ENCODE measurements at places on chromosomes 5 and 9.

DNA sequence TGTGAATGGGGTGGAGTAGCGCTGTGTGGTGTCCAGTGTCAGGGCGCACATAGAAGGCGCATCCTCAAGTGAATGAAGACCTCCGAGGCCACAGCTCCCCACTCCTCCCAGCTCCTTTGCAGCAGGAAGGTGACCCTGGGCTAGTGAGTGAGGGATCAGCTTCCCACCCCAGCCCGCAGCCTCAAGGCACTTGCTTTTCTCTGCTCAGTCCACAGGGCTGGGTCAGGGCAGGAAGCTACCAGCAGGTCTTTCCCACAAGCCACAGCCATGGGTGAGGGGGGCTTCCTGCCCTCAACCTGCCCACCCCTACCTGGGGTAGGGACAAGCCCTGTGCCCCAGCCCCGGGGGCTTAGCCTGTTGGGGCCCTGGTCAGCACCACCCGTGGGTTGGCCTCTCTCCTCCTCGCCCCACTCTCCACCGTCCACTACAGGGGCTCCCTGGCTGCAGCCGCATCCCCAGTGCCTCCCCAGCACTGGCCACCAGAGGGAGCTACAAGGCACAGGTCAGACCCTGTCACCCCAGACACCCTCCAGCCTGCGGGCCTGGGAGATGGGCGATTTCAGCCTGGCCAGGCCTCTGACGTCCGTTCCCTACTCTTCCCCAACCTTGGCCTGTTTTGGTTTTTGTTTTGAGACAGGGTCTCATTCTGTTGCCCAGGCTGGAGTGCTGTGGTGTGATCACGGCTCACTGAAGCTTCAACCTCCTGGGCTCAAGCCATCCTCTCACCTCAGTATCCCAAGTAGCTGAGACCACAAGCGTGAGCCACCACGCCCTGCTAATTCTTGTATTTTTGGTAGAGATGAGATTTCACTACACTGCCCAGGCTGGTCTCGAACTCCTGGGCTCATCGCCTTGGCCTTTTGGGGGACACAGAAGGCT, 1.3 kb upstream of the ABCA2 start:
- DNase-seq, result peak; percentile 59

DNA sequence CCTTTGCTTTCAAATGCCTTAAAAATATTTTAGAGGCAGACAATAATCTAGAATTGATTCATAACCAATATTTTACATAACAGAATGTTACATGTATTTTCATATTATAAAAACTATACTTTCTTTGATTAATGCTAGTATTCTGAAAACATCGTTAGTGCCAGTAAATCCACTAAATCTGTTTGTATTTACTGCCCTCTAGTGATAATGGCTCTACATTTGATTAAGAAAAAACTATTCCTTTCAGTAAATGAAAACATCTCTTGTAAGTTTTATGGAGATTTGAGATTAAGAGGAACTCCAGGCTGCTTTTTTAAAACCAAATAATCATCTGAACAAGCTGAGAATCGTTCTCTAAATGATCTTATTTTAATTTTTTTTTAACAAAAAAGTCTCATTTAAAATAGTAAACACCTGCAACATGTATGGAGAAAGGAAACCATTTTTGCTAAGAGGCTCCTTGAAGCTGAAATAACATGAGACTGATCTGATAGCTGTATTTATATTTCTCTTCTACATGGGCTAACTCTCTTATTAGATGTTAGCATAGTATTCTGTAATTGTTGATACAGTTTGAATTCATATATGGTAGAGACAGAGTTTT, 424.7 kb downstream of the RAB3C start:
- DNase-seq, result peak; percentile 42

GRCh38 chr5:123545506-123545905, 33.5 kb downstream of the CSNK1G3 start:
- DNase-seq, result peak; percentile 24

GRCh38 chr5:176134529-176135223, 103.5 kb upstream of the SIMC1 start:
- no peak for DNase-seq

DNA sequence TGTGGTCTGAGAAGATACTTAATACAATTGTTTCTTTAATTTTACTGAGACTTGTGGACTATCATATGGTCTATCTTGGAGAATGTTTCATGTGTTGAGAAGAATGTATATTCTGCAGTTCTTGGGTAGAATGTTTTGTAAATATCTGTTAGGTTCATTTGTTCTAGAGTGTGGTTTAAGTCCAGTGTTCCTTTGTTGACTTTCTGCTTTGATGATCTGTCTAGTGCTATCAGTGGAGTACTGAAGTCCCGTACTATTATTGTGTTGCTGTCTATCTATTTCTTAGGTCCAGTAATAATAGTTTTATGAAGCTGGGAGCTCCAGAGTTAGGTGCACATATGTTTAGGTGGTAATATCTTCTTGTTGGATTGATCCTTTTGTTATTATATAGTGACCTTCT, 36.1 kb downstream of the IQGAP2 start:
- no peak for DNase-seq
